ENCODE measurements at places on chromosomes 3 and 15.

DNA sequence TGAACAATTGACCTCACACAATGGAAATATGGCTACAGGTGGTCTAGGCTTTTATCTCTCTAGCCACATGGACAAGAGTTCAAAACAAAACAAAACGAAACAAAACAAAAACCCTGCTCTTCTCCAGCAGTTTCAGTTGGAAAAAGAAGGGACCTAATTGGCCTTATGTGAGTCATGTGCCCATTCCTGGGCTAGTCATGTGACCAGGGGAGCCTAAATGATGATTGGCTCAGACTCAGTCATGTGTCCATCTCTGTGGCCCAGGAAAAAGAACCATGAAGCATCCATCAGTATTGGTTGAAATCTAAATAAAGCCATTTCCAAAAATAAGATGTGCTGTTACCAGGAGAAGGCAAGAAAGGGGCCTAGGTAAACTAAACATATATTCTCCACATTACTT, 96.8 kb downstream of the ANXA2 start:
- no peak for DNase-seq

GRCh38 chr3:137297770-137298169, 340.0 kb downstream of the IL20RB start:
- DNase-seq: no peak

- DNase-seq: no peak
Observed at GRCh38 chr15:71934446-71934845, 124.1 kb downstream of the NR2E3 start.

GRCh38 chr3:157578181-157578580, 75.0 kb upstream of the VEPH1 start:
- DNase-seq: no peak

- DNase-seq: no peak
Observed at GRCh38 chr15:89469426-89470096, 26.8 kb downstream of the RHCG start.

- DNase-seq: no peak
Observed at GRCh38 chr3:60313951-60314461, 937.2 kb downstream of the FHIT start.

DNA sequence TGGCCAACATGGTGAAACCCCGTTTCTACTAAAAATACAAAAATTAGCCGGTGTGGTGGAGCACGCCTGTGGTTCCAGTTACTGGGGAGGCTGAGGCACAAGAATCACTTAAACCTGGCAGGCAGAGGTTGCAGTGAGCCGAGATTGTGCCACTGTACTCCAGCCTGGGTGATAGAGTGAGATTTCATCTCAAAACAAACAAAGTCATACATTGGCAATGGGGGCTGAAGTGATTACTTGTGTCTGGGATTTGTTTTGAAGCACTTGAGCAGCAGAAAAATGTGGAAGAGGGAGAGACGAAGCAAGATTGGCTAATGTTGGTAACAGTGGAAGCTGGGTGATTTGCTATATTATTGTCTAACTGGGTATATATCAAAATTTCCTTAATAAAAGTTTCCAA, 13.4 kb upstream of the TMEM40 start:
- DNase-seq: no peak

- DNase-seq: no peak
Observed at GRCh38 chr3:37221407-37221806, 47.0 kb upstream of the LRRFIP2 start.

DNA sequence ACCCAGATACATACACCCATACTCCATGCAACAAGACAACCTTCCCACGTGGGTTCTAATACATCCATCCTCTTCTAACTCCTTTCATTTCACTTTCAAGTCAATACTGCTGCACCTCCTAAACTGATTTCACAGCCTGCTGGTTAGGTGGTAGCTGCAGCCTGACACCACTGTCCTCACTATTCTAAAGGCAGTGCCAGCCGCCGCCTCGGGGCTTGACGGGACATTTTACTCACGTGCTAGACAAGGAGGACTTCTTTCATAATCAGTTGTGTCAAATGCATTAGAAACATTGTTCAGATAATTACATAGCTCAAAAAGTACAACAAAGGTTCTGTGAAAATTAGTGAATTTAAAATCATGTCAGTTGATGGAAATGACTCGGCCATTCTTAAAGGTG, 6.3 kb downstream of the UROC1 start:
- no peak for DNase-seq

DNA sequence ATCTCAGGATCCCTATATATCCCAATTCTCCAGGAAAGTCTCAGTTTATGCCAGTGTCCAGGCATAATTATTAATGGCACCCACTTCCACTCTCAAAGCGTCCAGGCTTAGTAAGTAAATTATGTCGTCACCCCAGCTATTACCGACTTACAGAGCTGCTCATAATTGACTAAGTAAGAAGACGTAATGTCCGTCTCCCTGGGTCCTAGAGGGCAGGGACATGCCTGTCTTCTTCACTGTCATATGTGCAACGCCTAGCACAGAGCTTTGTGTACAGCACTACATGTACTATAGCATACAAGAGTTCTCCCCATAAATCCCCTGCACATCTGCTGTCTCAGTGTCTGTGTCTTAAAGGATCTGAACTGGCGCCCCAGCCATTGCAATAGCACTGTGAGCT, 23.9 kb upstream of the HRH1 start:
- DNase-seq: no peak

DNA sequence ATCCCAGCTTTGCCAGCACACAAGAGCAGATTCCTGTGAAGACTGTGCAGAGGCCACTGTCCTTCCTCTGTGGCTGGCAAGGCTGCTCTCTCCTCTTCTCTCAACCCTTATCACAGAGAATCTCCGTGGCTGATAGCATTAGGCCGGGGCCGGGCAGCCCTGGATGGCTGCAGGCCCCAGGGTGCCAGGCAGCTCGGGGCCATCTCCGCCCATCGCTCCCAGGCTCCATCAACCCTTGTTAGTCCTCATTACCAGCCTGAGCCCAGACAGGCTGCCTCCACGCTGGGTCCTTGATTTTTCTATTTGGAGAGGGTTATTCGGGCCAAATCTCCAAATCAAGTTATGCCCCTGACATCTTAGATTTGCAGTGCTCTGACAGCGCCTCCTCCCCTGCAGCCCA, 39.1 kb downstream of the MRPL46 start:
- no peak for DNase-seq

GRCh38 chr3:60698117-60698516, 553.1 kb downstream of the FHIT start:
- DNase-seq: no peak

- DNase-seq: no peak
Observed at GRCh38 chr15:73286311-73286710, 82.4 kb downstream of the HCN4 start.

DNA sequence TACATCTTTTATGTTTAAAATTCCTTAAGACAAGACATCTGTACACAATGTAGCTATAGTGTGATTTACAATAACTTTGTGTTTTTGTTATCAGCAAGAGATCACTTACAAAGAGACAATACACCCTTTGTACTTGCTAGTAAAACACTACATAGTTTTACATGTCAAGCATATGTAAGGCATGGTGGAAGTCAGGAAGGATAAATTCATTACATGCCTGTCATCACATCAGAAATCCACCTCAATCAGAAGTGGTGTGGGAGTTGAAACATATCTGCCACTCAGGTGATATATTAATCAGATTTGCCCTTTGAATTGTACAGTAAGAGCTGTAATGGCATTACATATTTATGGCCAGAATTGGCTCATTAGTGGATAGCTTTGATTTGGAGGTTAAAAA, 95.5 kb downstream of the MBNL1 start:
- no peak for DNase-seq

DNA sequence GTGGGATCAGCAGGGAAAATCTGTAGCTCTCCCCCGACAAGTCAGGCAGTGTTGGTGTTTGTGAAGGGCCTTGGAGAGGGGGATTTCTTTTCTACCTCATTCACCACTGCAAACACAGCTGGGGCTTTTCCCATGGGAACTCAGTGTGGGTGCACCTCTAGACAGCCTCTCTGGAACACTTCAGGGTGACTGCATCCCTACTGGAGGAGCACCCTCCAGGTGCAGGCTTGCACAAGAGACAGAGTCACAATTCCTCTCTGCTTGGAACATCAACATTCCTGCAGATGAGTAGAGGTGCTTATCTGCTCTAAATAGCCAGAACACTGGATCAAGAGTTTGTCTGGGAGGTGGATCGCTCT, 72.7 kb upstream of the AKAP13 start:
- no peak for DNase-seq

DNA sequence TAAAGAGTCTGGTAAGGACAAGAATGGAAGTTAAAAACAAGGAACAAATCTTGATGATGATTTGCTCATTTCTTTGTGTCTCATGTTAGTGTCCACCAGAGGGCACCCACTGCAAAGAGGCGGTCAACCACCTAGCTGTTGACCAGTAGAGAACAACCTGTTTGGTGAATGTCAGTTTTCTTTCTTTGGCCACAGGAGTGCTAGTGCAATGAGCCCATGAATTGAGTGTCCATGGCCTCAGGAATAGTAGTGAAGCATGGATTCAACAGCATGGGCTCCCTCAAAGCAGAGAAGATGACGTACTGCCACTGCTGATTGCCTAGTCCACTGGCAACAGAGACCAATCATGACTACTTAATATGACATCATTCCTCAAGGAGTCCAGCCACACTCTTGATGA, 10.7 kb upstream of the CNTN6 start:
- DNase-seq: peak; percentile 40

DNA sequence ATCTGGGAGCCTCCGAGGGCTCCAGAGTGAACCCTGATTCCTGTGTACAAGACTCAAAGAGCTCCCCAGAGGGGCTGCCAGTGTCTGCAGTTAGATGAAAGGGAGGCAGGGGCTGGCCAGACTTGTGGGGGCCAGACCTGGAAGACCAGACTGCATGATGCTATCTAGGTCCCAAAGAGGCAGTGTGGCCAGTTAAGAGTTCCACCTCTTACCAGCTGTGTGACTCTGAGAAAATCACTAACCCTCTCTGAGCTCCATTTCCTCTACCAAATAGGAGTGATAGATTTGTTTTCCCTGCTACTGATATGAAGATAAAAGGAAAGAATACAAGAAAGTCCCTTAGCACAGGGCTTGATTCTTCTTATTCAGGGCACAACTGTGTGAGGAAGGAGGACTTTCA, 29.0 kb downstream of the ACSBG1 start:
- DNase-seq: no peak

DNA sequence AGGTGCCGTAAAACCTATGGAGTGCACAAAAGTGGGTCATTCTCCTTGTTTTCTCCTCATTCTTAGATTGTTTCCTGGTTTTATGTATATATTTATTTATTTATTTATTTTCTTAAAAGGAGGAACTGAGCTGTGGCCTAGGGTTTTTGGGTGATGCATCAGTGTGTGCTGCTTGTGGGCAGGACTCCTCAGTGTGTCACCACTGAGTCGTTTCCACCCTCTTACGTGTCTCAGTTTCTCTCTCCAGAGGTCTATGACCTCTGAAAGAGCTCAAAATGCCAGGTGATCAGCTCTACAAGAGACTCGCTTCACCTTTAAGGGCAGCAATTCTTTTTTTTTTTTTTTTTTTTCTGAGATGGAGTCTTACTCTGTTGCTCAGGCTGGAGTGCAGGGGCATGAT, 72.9 kb downstream of the CD200 start:
- DNase-seq: no peak

DNA sequence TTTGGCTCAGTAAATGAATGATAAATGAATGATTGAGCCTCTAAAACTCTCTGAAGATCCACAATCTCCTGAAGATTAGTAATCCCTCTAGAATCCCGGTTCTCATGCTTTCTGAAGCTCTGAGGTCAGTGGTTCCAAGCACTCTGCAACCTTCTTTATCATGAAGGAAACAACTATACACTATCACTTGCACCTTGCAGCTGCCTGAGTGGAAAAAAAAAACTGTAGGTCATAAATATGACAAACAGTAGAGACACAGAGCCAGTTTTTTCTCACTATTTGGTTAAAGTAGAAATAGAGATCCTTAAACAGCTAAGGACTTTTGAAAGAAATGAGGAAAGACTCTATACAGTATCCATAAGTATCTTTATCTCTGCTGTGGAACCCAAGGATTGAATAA, 122.0 kb upstream of the CRBN start:
- DNase-seq: no peak

GRCh38 chr3:23952646-23953045, 7.6 kb downstream of the NR1D2 start:
- DNase-seq: no peak

- no peak for DNase-seq
Observed at GRCh38 chr3:107412376-107412775, 35.1 kb downstream of the CCDC54 start.

DNA sequence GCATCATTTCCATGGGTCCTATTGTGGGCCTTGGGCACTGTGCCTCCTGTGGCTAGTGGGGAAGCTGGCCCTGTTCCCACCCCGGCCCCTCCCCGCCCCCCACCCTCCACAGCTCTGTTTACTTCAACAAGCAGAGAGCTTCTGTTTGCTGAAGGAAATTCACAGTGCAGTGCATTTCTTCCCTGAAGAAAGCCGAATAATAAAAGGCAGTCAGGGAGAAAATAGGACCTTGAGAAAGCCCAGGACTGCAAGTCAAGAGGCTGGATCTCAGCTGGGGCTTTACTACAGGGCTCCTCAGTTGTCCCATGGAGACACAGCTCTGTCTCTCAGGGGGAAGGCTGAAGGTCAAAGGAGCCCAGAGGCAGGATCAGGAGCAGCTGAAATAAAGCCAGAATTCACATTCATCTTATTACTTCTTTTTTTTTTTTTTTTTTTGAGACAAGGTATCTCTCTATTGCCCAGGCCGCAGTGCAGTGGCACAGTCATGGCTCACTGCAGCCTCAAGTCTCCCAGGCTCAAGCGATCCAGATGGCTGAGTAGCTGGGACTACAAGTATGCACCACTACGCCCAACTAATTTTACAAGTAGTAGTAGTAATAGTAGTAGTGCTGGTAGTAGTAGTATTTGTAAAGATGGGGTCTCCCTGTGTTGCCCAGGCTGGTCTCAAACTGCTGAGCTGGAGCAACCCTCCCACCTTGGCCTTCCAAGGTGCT, 33.0 kb upstream of the LACTB start:
- no peak for DNase-seq

- no peak for DNase-seq
Observed at GRCh38 chr3:72722930-72723726, 125.1 kb downstream of the SHQ1 start.

- no peak for DNase-seq
Observed at GRCh38 chr3:150314248-150315004, 93.7 kb upstream of the TSC22D2 start.

DNA sequence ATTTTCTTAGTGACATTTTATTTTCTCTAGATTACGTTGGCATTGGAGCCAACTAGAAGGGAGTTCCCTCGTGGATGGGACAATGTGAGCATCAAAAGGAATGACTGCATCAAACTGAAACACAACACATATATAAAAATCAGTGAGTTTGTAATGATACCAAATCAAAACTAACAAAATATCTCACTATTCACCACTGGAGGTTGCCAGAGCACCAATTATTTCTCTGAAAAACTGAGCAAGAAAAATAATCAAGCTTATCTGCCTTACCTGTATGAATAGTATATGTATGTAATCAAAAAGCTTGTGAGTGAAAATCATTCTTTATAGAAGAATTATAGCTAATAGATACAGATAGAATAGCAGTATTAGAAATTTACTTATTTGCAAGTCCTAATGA, 46.8 kb upstream of the OTOL1 start:
- DNase-seq: no peak

DNA sequence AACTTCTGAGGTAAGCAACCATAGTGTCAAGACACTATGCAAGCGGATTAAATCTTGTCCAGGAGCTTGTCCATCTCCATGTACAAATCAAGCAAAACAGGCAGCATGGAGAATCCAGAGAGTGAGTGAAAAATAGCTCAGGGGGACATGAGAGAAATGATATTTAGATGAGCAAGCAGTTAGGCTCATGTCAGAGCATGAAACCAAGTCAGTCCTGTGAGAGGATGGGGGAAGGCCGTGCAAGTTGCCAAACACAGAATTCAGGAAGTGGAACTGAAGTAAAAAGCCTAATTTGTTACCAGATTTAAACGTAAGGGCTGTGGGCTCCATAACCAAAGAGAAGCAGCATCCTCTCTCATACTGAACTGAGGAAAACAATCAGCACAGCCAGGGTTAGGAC, 995.9 kb downstream of the MCTP2 start:
- DNase-seq: no peak

All from right renal pelvis (tissue), 4 donors.